Activated naive CD8-positive, alpha-beta T cell treated with anti-CD3 and anti-CD28 coated beads for 36 hours (primary cell): ENCODE measurements at places on chromosomes 16 and 17. TPM values are rescaled to one million over a fixed set of nuclear protein-coding genes. Genes with fewer than 3 reads are reported as not detected.

PLXDC1 gene
- 1.1 TPM for total RNA-seq

CTRB1 gene
- total RNA-seq = not detected

KRT12 gene
- total RNA-seq = not detected

GOSR2 gene
- 49.5 TPM for total RNA-seq

HERPUD1 gene
- 143 TPM for total RNA-seq
